ENCODE measurements at places on chromosomes 7 and 10.

DNA sequence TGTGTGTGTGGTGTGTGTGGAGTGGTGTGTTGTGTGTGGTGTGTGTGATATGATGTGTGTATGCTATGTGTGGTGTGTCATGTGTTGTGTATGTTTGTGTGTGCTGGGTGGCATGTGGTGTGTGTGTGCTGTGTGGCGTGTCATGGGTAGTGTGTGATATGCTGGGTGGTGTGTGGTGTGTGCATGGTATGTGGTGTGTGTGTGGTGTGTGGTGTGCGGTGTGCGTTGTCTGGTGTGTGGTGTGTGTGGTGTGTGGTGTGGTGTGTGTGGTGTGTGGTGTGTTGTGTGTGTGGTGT lies 37.5 kb upstream of the DNAJB6 start:
- no peak for DNase-seq

- DNase-seq: no peak
Observed at GRCh38 chr10:62764011-62764410, 40.5 kb upstream of the ADO start.

GRCh38 chr10:112639298-112639697 lies 192.3 kb downstream of the VTI1A start:
- DNase-seq: no peak

DNA sequence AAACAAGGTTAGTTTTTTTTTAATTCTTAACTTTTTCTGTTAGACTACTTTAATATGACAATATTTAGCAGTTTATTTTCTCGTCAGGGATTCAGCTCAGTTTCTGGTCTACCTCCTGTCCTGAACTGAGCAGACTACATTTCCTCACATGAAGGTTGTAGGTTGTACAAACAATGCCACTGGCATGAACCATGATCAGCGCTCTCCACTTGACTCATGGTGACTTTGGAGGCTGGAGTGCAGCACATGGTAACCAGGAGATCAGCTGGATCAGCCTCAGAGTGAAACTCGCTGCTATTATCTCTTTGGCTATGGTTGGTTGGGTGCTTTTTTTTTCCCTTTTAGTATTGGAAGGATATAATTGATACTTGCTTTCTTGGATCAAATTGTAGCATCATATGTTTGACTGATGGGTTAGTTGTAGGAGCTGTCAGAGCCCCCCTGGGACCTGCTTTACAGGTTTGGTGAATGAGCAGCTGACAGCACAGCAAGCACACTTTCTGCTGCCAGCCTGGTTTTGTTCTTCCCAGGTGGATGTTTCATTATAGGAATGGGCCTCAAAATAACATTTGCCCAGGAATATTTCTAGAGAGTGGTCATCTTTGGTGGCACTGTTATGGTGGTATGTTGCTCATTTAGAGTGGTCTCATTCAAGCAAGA lies 556.4 kb downstream of the AUTS2 start:
- DNase-seq: no peak

DNA sequence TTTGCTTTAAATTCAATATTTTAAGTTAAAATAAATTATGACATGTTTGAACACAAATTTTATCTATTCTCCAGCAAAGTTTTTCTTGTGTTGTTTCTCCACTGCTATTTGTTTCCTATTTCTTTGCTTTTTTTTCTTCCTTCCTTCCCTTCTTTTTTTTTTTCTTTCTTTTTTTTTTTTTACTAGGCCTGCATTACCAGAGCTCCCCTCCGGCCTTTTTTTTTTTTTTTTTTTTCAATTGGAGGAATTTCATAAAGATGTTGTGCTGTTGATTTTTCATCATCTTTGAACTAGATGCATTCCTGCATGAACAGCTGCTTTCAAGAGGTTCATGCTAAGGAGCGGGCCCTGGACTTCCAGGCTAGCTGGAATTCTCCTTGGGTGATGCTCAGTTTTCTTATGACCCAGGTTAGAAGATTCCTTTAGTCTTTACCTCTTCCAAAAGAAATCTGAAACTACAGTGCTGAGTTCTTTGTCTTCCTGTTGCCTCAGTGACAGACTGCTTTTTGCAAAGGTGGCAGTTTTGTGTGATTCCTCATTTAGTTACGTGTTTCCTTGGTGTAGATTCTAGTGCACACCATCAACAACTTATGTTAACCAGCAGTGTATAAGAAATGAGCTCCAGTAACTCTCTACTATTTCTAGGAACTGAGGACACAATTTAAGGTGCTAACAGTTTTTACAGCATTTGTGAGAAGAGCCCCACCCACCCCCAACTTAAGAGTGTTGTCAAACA lies 4.8 kb upstream of the CAMK1D start:
- no peak for DNase-seq

DNA sequence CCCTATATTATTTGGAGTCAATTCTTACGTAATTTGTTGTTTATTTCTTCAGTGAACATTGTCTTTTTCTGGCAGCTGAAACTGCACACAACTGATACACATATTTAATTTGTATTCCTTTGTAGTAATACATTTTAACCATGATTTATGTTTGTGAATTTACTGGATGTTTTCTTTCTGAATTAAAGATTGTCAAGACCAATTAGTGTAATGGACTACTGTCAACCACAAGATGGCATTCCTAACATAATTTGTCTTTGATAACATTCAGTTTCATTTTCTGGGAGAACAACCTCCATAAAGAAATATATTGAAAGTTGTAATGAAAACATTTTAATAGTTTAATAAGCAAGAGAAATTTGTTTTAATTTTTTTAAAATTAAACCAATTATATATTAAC lies 10.1 kb downstream of the THNSL1 start:
- no peak for DNase-seq

DNA sequence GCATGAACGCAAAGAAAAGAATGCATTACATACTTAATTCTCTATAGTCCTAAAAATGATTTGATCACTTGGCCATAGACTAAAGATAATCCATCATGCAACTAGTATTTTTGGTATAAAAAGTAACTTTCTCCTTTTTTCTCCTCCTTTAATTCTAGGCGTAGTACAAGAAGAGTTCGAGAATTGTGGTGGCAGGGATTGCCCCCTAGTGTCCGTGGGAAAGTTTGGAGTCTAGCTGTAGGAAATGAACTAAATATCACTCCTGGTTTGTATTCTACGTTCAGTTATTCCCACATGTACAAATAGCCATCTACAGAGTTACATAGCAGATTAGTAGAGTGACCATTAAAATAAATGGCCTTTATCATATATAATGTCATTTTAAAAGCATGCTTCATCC lies 45.5 kb upstream of the HELLS start:
- no peak for DNase-seq

GRCh38 chr7:157151626-157152339 lies 13.1 kb downstream of the UBE3C start:
- no peak for DNase-seq
